MM.1S (cell line): ENCODE measurements at places on chromosomes 5 and 9.

DNA sequence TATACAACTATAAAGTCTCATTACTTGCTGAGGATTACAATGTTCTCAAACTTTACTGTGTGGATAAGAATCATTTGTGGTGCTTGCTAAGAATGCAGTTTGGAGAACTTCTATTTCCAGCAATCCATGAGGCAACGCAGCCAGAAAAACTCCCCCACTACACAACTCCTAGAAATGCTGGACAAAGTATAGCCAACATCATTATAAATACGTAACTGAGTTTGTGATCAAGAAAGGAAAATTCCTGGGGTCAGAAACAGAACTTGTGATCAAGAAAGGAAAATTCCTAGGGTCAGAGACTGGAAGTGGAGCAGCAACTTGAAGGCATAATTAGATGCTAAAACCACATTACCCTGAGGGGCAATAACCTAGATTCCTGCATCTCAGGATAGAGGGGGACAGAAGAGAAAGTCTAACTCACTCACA is 81.1 kb downstream of the MAT2B start:
- DNase-seq, result no peak

DNA sequence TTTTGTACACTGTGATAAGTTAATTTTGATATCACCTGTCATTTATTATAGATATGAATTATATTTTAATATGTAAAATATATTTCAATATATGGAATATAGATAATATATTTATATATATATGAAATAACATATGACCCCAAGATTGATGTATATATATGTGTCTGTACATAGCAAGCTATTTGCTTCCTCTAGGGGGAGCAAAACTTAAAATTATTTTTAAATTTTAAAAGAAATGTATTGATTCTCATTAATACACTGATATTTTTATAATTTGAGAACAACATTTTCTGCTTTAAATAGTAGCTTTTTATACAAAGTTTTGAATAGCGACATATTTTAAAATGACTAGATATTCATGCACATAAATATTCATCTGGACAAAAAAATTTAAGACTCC is 272.0 kb downstream of the DMRTA1 start:
- no peak for DNase-seq

DNA sequence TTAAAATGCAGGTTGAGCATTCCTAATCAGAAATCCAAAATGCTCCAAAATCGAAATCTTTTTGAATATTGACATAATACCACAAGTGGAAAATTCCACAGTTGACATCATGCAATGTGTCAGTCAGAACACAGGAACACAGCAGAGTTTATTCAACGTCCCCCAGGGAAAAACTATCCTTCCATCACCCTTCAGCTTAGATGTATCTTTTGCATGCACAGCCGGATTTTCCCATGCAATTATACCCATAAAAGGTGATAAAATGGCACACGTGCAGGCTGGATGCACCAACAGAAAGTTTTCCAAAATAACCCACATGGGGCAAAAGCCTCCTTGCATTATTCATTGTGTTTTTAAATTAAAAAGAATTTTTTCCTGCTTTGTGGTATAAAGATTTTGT is 71.2 kb downstream of the RAB24 start:
- no peak for DNase-seq

DNA sequence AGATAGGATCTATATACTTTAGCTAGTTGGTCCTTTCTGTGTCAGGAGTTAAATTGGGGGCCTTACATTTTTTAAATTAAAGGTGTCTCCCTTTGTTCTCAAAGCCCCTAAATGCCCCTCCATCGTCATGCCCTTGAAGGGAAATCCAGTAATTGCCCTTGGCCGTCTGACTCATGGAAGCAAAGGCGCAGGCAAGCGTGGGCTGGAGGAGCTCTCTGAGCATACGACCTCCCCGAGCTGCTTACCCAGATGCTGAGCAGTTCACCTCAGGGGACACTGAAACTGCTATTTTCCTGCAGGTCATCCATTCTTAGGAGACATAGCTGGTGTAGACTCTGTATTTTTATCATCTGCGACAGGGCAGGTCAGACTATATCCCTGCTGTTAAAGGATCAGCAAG is 23.0 kb downstream of the PCSK1 start:
- no peak for DNase-seq

GRCh38 chr9:137694962-137695875 is 76.4 kb downstream of the EHMT1 start:
- DNase-seq, result no peak
